ENCODE measurements at places on chromosomes 11 and 22.

- DNase-seq: peak; percentile 42
Measured at GRCh38 chr11:69202511-69203221, 46.9 kb downstream of the SMIM38 start.

DNA sequence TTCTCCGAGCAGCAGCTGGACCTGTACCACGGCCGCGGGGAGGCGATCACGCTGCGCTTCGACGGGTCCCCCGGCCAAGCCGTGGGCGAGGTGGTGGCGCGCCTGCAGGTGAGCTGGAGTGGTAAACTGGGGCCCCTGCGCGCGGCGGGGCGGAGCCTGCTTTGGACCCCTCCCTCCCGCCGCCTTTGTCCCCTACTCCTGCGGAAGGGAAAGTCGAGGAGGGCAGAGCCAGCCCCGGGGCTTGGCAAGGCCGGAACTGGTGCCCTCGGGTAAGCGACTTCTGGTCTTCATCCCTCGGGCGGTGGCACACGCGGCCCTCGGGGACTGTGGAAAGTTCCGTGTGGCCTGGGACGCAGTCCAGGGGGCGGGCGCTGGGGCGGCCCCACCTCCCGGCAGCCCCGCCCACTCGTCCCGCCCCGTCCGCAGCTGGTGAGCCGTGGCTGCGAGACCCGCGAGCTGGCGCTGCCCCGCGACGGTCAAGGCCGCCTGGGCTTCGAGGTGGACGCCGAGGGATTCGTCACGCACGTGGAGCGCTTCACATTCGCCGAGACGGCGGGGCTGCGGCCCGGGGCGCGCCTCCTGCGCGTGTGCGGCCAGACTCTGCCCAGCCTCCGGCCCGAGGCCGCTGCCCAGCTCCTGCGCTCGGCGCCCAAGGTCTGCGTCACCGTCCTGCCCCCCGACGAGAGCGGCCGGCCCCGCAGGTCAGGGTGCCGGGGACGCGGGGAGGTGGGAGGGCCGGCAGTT lies 9.2 kb downstream of the SIPA1 start:
- DNase-seq: no peak

- no peak for DNase-seq
Measured at GRCh38 chr22:30181459-30182349, 64.9 kb downstream of the LIF start.

DNA sequence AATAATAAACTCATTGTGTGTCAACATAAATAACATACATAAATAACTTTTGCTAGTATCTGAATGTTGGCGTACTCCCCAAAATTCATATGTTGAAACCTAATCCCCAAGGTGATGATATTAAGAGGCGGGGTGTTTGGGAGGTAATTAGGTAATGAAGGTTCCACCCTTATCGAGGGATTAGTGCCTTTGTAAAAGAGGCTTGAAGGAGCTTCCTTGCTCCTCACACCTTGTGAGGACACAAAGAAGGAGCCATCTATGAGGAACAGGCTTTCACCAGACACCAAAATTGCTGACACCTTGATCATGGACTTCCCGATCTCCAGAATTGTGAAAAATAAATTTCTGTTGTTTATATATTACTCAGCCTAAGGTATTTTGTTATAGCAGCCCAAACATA lies 33.9 kb upstream of the CXCR5 start:
- no peak for DNase-seq

- no peak for DNase-seq
Measured at GRCh38 chr11:69718147-69718546, 14.3 kb upstream of the FGF19 start.

DNA sequence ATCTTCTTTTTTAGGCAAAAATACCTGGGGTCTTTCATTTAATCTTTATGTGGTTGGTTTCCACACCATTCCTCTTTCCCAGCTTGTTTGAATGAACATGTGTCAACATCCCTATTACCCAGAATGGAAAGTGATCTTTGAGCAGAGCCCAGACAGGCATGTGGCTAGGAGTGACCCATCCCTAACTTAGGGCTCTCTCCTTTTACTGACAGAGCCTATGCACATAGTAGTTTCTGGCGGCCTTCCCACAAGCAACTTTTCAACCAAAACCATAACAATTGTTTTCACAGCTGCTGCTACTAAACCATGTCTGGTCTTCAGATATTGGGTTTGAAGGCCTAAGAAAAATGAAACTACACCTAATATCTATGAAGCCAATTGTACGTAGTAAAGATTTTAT lies 107.5 kb downstream of the TENM4 start:
- no peak for DNase-seq

GRCh38 chr22:45473626-45474237 lies 29.0 kb upstream of the FBLN1 start:
- DNase-seq: no peak

GRCh38 chr11:79110321-79110720 lies 330.5 kb downstream of the TENM4 start:
- no peak for DNase-seq

- no peak for DNase-seq
Measured at GRCh38 chr22:34105461-34106062, 185.3 kb upstream of the LARGE1 start.

DNA sequence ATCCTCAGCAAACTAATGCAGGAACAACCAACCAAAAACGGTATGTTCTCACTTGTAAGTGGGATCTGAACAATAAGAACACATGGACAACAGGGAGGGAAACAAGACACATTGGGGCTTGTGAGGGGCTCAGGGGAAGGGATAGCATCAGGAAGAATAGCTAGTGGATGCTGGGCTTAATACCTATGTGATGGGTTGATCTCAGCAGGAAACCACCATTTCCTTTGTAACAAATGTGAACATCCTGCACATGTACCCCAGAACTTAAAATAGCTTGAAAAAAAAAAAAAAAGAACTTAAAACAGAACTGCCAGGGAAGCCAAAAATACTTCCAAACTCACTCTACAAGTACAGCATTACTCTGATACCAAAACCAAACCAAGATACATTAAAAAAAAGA lies 33.8 kb downstream of the CASP4 start:
- no peak for DNase-seq

DNA sequence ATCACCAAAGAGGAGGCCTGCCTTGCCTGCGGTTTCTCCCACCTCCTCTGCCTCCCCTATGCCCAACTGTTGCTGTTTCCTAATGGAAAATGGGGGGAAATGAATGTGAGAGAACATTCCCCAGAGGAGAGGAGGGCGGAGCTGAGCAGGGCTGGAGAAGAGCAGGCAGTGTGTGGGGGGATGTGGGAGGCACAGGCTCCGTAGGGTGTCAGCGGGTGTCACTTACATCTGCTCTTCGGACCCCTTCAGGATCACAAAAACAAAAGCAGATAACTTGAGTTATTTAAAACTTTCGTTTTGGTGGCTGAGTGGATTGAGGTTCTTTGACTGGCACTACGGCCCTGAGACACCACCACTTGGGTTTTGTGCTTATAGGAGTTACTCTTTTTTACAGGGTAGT lies 93.8 kb downstream of the CEP164 start:
- DNase-seq: no peak

DNA sequence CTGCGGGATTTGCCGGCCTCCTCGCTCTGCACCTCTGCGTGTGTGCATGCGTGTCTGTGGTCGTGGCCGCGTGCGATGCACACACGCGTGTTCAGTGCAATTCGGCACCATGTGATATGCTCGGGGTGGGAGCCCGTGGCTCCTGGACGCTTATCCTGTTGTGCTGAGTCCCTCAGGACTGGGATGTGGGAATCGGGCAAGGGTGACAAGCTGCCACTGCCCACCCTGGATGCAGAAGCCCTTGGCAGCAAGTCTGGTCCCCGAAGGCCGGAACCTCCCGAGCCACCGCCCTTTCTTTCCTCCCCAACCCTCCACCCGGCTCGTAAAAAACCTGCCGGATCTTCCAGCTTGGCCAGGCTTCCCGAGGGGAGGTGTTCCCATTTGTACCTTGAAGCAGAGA lies 128.2 kb downstream of the PHF21B start:
- peak; percentile 47 for DNase-seq

GRCh38 chr22:40436505-40437431 lies 66.4 kb downstream of the SGSM3 start:
- no peak for DNase-seq

DNA sequence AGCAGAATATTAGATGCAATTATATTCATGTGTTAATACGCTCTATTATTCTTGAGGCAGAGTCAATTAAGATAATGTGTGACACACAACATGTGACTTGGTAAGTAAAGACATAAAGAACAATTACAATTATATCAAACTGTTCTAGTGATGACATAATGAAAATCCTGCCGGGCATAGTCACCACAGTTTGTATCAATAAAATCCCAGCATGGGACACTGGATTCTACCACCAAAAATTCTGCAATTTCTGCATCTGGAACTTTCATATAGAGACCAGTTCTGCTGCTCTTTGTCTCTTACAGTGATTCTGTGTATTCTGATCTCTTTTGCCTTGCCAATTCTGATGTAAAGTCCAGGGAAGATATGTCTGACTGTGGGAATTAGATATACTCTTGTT lies 495.6 kb upstream of the LRRC4C start:
- no peak for DNase-seq

DNA sequence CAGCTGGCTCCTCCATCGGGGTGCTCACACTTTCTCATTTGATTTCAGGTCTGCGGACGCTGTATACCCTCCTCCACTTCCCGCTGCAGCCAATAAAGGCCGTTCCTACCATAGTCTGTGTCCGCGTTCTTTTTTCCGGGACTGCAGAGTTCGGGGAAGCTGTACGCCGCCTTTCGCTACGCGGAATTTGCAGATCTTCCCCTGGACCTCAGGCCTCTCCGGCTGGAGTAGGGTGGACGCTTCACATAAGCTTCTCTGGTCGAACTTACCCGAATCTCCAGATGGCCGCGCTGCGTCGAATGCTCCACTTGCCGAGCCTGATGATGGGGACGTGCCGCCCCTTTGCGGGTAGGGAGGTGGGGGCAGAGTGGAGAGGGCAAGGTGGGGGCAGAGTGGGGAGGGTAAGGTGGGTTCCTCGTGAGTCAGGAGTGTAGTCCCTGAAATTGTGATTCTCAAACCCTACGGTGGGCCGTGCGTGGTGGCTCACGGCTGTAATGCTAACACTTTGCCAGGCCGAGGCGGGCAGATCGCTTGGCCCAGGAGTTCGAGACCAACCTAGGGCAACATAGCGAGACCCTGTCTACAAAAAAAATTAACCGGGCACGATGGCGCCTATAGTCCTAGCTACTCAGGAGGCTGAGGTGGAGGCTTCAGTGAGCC lies 617 bp downstream of the CSKMT start:
- DNase-seq: no peak

DNA sequence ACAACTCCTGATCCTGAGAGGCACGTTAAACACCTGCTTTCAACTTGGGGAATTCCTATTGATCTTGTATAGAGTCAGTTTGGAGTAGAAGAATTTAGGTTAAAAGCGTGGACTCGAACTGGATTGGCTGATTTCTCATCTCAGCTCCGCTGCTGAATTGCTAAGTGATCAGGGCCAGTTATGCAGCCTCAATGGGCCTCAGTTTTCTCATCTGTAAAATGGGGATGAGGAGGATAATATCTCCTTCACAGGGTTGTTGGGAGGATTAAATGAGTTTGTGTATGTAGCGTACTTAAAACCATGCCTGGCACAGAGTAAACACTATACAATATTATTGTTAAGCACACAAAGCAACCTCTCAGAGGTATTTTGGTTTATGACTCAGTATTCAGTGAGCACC lies 53.2 kb upstream of the HEPHL1 start:
- no peak for DNase-seq

DNA sequence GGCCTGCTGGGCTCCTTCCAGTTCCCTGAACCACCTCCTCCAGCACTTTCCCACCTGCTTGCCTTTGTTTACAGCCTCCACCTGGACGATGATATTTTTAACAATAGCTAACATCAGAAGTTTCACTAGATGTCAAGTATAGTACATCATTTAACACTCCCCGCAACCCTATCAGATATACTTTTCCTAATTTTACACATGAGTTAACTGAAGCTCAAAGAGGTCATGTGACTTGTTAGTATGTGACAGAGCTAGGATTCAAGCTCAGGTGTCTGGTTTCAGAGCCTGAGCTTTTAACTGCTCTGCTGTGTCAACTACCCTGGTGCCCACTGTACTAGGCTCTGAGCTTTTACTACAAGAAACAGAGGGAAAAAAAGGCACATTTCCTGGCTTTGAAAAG lies 14.3 kb upstream of the HPX start:
- DNase-seq: no peak

DNA sequence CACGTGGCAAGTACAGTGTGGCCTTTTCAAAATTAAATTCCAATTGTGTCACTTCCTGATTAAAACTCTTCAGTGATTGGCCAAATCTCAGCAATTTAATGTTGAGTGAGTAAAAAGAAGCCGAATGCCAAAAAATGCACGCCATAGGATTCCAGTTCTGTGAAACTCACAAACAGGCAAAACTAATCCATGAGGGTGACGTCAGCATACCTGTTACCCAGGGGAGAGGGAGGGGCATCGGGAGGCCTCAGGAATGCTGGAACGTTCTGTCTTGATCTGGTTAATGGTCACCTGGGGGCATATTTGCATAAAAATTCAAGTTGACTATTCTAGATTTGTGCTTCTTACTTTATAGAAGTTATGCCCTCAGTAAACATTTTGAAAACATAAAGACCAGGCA lies 39.9 kb upstream of the RAB1B start:
- no peak for DNase-seq

- no peak for DNase-seq
Measured at GRCh38 chr22:27885977-27886842, 32.8 kb downstream of the PITPNB start.

GRCh38 chr22:36587289-36588154 lies 58.6 kb upstream of the EIF3D start:
- DNase-seq: peak; percentile 55

DNA sequence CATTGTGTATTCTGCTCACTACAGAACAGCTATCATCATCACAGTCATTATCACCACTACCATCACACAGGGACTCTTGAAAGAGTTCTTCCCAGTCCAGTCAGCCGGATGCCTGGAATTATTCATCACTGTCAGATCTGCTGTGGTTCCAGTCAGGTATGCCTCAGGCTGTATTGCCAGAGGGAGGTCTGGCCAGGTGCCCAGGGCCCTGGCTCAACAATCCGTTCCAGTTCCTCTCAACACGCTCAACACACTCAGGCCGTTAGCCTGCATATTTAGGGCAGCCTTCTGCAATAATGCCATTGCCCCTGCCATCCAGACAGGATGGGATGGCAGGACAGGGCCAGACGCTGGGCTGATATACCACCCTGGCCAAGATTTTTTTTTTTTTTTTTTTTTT lies 28.6 kb upstream of the RASL10A start:
- DNase-seq: no peak

DNA sequence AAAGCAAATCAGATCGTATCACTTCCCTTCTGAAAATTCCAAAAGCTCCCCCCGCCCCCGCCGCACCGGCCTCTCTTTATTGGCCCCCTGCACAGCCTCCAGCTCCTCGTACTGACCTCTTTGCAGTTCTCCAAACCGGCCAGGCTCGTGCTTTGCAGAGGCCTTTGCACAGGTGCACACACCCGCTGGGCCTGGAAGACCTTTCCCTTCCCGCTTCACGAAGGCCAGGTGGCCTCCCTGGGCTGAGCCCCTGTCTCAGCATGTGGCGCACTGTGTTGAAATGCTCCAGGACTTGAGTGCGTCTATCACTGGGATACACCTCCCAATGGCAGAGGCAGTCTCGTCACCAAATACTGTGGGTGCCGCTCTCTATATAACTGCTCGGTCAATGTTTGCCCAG lies 13.2 kb upstream of the ADA2 start:
- no peak for DNase-seq

- no peak for DNase-seq
Measured at GRCh38 chr11:96335388-96335787, 7.6 kb downstream of the MAML2 start.
